Lung (tissue), 17 donors: ENCODE measurements at places on chromosomes 12 and 14.
A peak's percentile ranks its signal among the peaks of the same experiment; 100 is the strongest.

DNA sequence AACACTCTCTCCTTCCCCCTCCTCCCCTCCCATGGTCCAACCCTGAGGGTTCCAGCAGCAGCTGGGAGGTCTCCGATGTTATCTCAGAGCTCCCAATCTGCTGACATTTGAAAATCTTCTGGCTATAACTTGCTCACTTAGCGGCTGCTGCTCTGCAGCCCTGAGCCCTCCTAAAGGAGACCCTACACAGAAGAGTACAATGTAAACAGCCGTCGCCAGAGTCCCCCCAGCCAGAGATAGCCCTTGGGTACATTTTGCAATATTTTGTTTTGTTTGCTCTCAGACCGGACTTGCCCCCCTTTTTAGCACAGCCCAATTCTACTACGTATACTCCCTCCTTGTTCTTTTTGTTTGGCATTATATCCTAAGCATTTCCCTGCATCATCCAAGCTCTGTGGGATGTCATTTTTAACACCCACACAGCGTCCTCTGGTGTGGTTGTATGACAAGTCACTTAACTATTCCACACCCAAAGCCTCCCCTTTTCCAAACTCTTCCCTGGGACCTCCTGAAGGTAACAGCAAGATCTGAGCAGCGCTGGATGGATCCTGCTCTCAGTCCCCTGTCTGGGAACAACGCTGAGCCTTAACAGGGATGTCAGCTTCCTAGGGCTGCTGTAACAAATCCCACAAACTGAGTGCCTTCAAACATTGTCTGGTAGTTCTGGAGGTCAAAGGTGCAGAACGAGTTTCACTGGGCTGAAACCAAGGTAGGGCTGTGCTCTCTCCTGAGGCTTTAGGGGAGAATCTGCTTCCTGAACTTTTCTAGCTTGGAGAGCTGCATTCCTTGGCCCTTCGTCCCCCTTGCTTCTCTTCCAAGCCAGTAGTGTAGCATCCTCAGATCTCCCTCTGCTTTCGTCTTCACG lies 25.3 kb upstream of the TCL1B start:
- DNase-seq = peak; percentile 57

DNA sequence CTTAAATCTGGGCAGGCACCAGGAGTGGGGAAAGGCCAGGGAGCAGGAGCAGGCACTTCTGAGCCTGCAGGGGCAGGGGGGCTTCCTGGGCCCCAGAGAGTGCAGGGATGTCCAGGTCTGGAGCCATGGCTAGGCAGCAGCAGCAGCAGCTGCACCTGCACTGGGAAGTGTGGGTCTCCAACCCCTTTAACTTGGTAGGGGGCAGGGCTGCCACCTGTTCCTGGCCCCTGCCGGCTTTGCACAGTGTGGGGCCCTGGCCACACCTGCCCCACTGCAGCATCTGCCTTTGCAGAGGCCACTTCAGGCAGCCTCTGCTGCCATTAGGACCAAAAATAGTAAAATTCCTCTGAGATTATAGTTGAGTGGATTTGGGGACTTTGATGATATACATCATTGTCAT lies 138.5 kb downstream of the SLC16A7 start:
- DNase-seq = no peak

GRCh38 chr14:68598621-68599447 lies 194.0 kb downstream of the ZFP36L1 start:
- DNase-seq = peak; percentile 91

GRCh38 chr12:118982302-118982701 lies 961 bp downstream of the SRRM4 start:
- no peak for DNase-seq

DNA sequence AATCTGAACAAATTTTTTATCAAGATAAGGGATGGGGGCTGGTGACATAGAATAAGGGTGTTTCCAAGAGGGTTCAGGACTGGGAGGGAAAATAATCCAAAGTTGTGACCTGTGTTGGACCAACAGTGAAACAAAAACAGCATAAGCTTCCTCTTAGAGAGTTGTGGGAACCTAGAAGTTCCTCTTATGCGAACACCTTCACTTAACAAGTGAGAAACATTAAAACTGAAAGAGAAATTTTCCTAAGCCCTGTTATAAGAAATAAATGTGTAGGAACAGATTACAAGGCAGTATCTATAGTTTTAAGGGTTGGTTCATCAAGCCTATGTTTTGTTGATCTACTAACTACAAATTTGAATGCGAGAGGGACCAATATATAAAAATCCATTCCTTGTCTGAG lies 58.4 kb downstream of the LLPH start:
- DNase-seq = no peak

DNA sequence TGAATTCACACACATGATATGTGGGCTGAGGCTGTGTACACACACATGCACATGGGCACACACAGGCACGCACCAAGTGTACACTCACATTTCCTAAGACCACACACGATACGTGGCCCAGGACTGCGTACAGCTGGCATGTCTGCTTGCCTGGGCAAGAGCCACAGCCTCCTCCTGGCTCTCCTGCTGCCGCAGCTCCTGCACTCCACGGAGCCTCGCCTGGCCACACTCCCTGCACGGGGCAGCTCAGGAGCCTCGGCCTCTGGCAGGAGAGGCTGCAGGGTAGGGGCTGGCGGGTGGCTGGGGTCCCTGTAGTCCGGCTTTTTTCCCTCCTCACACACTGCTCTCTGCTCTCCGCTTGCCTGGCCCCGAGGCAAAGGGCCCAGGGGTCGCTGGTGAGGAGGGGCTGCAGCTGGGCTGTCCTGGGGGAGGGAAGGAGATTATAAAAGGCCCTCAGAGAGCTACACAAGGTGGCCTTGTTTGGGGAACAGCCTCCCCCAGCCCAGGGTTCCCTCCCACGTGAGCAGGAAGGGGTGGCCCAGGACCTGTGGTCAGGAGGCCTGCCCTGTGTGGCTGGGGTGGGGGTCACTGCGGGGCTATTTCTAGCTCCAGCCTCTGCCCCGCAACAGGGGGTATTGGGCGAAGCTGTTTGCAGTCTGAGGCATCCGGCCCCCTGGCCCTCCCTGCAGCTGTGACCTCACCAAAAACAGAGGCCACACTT lies 89.0 kb upstream of the SFSWAP start:
- peak; percentile 31 for DNase-seq

DNA sequence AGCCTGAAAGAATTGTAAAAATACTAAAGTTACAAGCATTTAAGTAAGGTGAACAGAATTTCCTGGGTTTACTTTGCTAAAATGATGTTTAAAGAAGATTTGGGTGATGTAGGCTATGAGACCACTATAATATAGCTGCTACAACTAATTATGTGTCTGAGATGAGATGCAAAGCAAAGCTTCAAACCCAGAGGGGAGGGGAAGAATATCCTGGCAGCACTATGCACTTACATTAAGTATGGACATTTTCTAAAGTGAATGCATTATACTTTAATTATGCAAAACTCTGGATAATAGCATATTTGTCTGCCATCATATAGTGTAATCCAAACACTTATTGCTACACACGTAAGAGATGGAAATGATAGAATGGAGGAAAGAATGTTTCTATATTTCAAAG lies 1003.7 kb downstream of the GALC start:
- DNase-seq = peak; percentile 61

DNA sequence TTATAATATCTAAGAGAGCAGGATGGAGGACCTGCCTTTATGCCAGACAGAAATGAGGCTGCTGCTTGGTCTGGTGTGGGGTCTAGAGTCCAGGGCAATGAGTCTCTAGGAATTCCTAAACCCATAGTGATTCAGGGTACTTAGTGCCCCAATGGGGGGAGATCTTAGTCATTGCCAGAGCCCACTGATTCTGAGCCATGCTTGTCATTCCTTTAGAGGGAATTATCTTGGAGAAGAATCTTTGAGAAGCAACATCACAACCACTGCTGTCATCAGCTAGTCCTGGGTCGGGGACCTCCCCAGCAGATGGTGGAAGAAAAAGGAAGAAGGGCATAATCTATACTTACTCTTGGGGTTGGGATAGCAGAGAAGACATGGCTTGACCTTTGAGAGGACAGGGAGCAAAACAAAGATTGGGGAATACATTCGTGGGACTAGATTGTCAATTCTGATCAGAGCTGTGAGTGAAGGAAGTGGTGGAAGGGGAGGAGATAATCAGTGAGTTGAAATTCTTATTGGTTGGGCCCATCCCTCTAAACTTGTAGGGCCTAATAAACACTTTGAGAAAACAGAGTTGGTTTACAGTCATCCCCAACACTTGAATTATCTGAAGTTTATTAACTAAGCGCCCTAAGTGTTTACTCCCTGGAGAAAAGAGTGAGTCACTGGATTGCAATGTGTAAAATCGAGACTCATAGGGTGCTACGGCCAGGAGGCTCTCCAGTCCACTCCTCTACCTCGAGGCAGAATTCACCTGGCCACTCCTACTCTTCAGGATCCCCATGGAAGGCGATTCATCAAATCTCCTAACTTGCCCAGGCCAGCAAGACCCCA lies 3.0 kb upstream of the KRT3 start:
- DNase-seq = no peak

- DNase-seq = no peak
Observed at GRCh38 chr12:104263580-104264358, 39.8 kb upstream of the EID3 start.

DNA sequence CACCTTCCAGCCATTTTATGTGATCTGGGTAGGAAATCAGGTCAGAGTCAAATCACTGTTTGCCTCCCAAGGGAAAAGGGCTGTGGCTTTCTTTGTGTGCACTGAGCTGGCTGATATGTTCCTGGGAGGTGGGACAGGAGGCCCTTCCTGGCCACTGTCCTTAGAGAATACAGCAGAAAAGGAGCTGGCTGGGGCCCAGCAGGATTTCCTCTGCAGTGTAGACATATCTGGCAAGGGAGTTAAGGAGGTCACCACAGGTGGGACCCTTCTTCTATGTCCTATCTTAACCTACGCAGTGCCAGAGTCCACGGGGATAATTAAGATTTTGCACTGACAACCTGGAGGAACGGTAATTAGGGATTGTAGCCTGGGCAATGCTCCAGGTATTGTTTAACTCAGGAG lies 145.3 kb downstream of the NTF3 start:
- DNase-seq = no peak

DNA sequence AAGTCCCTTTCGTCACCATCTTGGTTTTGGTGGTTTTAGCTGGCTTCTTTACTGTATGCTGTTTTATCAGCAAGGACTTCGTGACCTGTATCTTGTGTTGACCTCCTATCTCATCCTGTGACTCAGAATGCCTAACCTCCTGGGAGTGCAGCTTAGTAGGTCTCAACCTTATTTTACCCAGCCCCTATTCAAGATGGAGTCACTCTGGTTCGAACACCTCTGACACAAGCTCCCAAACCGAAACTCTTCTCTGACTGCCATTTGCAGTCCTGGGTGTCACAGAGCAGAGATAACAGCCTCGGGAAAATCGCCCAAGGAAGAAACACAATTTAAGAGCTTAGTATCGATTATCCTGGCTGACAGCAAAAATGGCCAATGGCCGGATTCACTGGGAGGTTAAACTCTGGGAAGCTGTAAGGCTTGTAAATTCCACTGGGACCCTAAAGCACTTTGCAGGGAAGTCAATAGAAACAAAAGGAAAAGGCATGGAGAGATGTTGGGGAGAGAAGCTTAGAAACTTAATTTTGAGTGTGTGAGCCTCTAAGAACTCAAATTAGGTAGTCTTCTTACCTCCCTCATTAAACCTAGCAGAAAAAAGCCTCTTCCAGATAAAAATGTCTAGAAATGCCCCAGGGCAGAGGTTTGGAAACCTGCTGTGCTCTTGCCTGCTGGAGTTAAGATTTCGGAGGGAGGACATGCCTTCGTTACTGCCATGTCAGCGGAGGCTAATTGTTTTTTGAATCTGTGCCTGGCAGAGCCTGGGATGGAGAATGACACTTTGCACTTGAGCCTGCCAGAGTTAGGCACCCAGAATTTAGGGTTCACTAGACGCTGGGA lies 56.5 kb upstream of the RPH3A start:
- DNase-seq = no peak

DNA sequence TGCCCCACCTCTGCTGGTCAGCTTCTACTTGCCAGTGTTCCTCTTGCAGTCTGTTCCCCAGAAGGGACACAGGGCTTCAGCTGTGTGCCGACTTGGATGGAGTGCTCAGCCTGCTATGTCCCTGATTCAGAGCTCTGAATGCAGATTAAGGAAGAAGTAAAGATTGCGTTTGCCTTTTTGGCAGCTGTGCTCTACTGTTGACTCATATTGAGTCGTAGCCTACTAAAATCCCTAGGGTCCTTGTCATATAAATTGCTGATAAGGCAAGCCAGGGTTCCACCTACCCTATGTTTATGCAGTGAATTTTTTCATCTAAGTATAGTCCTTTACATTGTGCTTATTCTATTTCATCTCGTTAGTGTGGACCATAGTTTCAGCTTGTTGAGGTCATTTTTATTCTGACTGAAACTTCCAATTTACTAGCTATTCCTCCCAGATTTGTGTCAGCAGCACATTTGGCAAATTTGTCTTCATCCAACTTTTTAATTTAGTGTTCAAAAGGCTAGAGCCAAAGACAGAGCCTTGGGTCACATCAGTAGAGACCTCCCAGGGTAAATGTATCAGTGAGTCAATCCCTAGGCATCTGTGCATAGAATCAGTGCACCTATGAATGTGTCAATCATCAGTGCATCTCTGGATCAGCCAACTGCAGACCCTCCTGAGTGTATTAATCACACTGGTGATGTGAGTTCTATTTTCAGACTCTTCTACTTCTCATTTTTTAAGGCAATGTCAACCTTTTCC lies 31.9 kb downstream of the CACNA1C start:
- DNase-seq = no peak

GRCh38 chr14:104726600-104727451 lies 2.8 kb downstream of the ADSS1 start:
- DNase-seq = no peak

GRCh38 chr12:27523642-27524493 lies at the start of gene PPFIBP1:
TSS of gene PPFIBP1 (plus strand) at chr12:27524206. CDS start at chr12:27633397, 109,191 bp downstream.
- peak; percentile 99 for DNase-seq

GRCh38 chr14:70785556-70785955 lies 23.8 kb downstream of the MAP3K9 start:
- DNase-seq = no peak

- DNase-seq = no peak
Observed at GRCh38 chr12:131060011-131060703, 106.5 kb downstream of the ADGRD1 start.

DNA sequence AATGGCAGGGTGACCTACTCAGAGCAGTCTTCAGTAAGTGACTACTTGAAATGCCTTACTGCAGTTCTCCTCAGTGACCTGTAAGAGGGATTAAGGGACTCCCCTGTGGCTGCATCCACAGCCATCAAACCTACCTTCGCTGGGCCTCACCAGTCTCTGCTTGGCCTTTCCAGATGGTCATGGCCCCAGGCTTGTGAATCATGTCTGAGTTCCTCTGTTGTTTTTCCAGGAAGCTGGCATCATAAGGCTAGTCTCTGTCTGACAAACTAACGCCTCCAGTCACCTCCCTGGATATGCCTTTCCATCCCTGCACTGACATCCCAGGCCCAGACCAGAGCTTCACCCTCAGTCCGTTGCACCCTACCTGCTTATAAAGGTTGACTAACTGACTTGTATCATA lies 14.0 kb downstream of the RNASE2 start:
- no peak for DNase-seq

DNA sequence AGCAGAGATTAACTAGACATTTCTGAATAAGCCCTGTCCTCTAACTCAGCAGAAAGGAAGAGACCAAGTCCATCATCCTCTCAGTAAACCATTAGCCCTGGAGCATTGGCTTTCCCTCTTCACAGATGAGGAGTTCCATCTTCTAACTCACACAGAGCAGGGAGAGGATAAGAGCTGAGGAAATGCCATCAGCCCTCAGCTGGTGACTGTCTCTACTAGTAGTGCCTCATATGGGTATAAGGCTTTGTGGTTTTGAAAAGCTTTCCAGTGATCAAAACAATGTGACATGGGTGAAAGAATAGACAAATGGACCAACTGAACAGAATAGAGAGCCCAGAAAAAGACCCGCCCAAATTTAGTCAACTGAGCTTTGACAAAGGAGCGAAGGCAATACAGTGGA lies 197.2 kb upstream of the NUDT4 start:
- no peak for DNase-seq
